ENCODE measurements at places on chromosomes 13 and 19.
A peak's percentile ranks its signal among the peaks of the same experiment; 100 is the strongest.

DNA sequence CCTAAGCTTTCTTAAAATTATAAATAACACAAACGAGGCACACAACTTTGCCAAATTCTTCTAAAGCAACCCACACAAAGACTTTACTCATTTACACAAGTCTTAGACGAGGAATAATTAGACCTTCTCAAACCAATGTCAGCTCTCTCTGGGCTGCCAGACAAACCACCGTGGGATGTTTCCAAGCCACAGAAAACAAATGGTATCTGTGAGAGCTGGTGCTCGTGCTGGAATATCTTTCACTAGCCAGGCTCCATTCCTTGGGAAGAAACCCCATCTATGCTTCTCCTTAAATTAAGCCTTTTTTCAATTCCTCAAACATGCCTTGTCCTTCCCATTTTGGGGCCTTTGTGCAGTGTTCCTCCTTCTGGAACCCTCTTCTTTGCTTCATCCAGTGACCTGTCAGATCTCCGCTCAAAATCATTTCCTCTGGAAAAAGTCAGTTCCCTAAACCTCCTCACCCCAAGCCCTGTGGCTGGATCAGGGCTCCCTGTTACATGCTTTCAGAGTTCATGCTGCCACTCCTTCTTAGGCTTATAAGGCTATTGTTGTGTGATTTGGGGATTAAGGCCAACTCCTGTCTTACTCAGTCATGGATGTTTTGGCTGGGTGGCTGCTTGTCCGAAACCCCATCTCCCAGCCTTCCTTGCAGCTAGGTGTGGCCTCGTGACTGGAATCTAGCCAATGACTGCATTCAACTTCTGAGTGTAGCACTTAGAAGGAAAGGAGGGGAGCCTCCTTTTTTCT is 64.2 kb upstream of the GTF2F2 start:
- DNase-seq: no peak

- no peak for DNase-seq
Observed at GRCh38 chr19:11017275-11018035, 56.6 kb downstream of the SMARCA4 start.

- no peak for DNase-seq
Observed at GRCh38 chr13:111186305-111186935, 71.3 kb downstream of the ARHGEF7 start.

DNA sequence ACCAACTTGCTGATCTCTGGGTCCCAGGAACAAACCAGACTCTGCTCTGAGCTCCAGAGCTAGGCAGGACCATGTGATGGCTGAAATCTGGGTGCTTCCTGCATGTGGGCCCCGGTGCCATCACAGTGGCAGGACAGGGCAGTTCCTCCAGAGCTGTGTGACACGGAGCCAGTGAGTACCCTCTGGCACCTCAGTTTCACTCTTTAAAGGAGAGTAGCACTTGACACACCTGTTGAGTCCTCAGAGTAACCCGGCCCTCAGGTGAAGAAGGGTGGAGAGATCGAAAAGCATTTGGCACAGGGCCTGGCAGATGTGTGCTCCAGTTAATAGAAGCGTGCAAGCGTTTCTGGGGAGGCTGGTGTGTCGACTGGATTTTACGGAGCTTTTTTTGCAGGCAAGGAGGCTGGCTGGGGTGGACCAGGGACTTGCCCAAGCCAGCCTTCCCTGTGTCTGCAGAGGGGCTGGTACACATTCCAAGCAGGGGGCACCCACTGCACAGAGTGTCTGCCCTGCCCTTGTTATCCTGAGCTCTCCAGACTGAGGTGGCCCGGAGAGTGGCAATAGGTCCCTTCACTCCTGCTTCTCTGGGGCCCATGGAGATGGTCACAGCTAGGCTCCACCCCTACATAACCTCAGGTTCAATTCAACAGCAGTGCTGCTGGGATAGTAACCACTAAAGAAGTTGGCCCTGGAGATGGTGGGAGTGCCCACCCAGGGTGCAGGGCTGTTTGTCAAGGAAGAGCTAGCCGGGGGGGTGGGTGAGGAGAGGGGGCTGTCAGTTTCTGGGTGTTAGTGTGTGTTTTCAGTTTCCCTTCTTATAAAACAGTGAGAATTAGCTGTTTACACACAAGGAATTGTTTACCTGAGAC is 8.3 kb downstream of the RPS19 start:
- no peak for DNase-seq

DNA sequence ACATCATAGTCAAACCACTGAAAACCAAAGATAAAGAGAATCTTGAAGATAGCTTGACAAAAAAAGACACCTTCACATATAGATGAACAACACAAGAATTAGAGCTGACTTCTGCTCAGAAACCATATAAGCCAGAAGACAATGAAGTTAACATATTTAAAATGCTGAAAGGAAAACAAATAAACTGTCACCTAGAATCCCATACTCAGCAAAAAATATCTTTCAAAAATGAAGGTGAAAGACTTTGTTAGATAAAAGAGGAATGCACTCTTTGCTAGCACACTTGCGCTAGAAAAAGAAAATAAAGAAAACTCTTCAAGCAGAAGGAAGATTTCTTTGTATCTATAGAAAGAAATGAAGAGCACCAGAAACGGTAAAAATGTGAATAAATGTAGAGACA is 49.5 kb downstream of the PARP4 start:
- no peak for DNase-seq

- DNase-seq: no peak
Observed at GRCh38 chr13:40101708-40102359, 446.4 kb downstream of the COG6 start.

DNA sequence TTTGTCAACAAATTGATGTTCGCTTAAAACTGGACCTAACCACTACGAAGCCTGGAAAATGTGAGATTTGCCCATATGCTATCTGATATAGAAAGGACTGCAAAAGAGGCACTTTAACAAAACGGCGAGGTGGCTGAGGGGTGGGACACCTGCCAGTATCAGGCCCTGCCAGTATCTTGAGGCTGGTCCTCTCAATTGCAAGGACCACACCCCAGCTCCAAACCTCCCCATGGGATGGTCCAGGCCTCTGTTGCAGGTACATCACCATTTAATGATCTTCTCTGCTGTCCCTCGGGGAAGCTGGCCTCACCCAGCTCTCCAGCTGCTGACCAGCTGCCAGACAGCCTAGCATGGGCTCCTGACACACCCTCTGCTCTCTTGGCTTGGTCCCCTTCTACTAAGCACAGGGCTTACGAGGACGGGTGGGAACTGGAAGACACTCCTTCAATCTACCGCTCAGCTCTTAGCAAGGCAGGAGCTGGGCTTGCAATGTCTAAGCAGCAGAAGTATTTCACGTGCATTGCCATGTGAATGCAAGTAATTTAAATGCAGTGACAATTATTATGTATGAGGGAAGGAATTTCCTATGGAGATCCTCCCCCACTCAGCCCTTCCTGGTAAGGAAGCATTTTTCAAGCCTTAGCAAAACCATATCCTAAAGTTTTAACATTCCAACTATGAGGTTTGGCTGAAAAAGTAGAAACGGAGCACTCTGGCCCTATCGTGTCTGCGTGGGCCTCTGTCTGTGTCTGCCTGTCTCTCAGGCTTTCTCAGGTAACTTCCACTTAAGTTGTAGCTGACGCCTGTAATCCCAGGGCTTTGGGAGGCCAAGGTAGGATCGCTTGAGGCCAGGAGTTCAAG is 63.9 kb downstream of the LATS2 start:
- peak; percentile 50 for DNase-seq

- DNase-seq: no peak
Observed at GRCh38 chr19:20612711-20613316, 47.2 kb upstream of the ZNF737 start.

DNA sequence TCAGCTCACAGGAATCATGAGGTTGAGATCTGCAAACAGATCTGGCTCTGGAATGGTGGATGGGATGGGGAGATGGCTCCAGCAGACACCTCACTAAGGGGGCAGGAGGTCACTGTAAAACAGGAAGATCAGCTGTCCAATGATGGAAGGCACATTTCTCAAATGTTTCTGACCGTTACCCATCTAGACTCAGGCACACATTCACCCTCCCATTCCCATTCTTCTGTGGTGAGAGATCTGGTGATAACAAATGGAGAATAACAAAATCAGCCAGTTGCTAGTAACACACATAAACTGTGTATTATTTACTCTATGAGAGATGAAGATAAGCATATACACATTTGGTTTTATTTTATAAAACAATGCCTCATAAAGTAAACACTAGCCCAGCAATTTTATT is 235.9 kb downstream of the TSHZ3 start:
- no peak for DNase-seq

DNA sequence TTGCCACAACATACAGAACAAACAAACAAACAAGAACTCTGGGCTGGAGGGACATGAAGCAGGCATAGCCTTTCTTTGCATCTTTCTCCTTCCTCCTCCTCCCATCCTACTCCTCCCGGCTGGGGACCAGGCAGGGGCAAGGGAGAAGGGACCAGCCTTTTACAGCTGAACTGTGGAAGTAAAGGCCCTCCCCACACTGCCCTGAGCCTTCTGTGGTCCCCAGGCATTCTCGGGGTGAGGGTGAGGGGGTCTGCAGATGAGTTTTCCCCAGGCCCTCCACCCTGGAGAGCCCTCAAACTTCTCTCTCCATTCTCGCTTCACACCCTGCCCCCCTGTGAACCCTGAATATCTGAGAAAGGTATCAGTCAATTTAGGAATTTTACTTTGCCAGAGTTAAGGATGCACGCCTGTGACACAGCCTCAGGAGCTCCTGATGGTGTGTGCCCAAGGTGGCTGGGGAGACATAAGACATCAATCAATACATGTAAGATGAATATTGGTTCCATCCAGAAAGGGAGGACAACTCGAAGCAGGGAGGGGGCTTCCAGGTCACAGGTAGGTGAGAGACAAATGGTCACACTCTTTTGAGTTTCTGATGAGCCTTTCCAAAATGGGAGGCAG is 170.9 kb downstream of the COL4A1 start:
- no peak for DNase-seq

DNA sequence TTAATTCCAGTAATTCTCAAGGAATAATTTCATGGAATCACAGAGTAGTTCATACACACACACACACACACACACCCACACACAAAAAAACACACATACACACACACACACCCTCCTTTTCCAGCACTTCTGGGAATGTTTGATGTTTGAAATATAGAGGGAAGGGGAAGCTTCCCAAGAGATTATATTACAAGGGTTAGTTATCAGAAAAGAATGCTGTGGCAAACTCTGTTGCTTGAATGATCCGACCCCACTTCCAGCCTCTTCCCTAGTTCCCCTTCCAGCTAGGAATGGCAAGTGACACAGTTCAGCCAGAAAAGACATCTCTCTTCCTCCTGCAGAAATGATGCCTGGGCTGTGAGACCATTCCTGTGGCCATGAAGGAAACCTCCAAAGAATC is 49.9 kb downstream of the KCTD12 start:
- no peak for DNase-seq

DNA sequence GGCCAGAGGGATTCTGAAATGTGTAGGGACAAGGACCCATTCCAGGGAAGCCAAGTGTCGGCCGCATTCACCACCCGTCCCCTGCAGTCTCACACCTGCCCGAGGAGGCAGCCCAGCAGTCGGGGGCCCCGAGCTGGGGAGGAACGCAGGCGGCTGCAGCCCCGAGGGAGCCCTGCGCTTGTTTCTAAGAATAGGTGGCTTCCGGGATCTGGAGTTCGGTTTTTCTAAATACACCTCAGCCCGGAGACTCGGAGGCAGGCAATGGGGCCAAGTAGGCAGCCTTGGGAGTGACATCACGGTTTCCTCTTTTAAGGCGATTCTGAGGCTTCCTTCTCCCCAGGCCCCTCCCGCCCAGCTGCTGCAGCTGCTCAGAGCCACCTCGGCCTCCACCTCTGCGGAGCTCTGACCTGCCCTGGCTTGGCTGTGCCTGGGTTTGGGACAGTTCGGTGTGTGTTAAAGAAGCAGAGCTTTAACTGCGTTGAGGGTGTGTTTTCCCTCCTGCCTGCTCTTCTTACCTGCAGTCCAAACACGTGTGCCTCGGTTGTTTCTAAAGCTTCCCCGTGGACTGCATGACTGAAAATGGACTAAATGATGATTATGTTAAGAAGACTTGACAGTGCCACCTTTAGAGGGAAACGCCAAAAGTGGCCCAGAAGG is 80.5 kb downstream of the COL4A2 start:
- peak; percentile 73 for DNase-seq

DNA sequence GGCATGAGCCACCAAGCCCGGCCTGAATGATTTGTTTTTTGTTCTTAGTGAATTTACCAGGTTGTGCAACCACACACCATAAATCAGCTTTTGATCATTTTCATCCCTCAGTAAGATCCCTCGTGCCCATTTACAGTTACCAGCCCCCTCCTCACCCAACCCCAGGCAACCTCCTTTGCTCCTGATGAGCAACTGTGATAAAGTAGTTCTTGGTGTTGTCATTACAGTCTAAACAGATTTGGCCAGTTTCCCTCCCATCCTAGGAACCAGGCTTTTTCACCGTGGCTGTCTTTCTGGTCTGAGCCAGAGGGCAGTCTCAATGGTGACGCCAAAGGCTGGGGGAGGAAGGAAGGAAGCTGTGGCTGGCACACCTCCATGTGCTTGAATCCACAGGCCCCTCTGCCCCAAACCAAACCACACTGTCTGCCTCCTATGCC is 61.2 kb upstream of the WDFY2 start:
- DNase-seq: no peak

- DNase-seq: no peak
Observed at GRCh38 chr13:91622778-91623550, 224.5 kb downstream of the GPC5 start.

- DNase-seq: no peak
Observed at GRCh38 chr13:31209841-31210210, 10.1 kb downstream of the B3GLCT start.

GRCh38 chr13:110536006-110536693 is 25.4 kb downstream of the RAB20 start:
- no peak for DNase-seq

DNA sequence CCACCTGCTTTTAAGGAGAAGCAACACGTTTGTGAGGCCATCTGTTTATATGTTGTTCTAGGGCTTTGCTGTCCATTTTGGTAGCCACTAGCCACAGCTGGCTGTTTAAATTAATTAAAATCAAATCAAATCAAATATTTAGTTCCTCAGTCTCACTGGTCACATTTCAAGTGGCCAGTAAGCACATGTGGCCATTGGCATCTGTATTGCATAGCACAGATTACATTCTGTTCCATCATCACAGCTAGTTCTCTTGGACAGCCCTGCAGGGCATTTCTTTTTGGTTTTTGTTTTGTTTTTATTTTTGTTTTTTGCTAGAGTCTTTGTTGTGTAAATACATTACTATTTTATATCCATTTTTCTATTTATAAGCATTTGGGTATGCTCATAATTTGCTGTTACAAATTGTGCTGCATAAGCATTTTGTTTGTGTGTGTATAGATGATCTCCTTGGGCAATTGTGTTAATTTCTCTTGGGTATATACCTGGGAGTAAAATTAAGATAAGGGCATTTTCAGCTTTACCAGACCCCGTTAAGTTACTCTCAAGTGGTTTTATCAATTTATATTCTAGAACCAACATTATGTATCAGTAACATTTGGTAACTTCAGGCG is 31.3 kb downstream of the SAE1 start:
- DNase-seq: no peak

DNA sequence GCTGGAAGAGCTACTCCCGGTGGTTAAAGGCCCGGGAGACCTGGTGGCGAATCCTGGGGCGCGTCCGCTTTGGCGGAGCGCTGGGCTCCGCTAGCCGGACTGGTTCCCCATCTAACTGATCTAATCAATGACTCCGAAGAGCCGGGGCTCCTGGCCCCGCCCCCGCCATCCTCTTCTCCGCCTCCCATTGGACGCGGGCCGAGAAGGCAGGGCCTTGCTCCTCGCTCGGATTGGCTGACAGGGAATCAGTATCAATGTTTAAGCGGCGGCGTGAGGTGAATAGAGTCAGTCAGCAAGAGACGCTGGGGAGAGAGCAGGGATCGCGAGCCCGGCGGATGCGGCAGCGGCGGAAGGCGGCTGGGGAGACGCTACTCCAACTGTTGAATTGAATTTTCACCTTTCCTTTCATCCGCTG is 1.7 kb upstream of the PCDH17 start:
- DNase-seq: peak; percentile 98
